HT-29 (cell line): ENCODE measurements at places on chromosomes 2 and 18.

DNA sequence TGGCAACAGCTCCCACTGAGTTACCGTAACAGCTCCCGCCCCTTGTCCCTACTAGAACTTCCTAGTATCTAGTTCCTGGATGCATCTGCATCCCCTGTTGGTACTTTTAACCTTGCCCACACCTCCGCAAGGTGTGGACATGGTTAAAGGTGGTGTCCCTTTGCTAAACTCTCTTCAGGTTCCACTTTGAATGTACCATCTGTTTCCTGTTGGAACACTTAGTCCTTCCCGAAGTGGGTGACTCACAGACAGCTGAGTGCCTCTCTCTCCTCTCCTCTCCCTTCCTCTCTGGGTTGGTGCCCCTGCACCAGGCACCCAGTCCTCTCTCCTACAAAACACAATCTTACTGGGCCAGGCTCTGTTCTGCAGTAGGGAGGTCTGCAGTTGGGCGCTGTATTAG, 19.6 kb upstream of the REL start:
- no peak for DNase-seq

- no peak for DNase-seq
Measured at GRCh38 chr2:204827701-204828590, 282.7 kb downstream of the PARD3B start.

- DNase-seq: no peak
Measured at GRCh38 chr2:38056216-38056615, 19.7 kb downstream of the CYP1B1 start.

- peak; percentile 61 for DNase-seq
Measured at GRCh38 chr18:832085-832681, 20.1 kb upstream of the YES1 start.

DNA sequence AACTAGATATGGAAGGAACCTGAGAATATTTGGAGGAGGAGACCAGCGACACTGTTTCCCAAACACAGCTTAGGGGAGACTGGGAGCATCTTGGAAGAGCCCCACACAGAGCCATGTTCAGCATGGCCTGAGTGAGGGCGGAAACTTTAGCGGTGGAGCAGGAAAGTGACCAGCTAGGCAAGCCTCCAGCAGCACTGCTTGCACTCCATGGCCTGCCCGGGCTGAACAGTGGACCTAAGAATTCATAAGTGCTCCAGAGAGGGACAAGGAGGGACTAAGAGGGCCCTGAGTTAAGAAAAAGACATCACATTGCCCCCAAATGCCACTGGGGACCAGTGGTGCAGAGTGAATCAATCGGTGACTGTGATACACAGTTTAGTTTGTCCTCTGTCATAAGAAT, 566.4 kb downstream of the TNS1 start:
- no peak for DNase-seq

DNA sequence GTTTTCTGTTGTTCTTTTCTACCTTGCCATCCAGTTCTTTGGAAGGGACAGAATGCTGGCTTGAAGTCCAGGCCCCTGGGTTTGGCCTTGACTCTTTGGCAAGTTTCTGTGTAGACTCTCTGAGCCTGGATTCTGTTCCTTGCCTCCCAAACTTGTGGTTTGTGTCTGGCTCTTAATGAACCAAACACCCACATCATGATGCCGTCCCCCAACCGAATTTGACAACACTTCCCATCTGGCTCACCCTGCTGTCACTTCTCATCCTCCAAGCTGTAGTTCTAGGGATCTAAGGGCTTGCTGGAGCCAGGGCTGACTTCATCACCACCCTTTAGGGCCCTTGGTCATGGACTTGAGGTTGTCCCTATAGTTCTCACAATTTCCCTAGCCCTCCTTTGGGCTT, 68.9 kb upstream of the CELF4 start:
- DNase-seq: no peak

DNA sequence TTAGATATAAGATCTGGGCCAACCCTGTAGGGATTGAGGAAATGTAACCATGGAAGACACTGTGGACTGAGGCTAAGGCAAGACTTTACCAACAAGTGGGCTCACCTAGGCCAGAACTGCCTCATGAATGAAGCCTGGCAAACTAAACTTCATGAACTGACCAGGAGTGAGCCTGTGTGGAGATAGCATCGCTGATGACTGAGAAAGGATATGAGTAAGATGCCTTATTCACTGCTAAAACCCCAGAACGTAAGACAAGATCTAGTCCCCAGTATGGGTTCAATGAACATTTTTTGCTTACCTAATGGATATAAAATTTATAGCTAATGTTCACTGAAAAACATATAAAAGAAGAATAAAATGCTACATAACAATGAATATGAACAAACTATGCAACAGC, 399.8 kb downstream of the SATB2 start:
- no peak for DNase-seq

DNA sequence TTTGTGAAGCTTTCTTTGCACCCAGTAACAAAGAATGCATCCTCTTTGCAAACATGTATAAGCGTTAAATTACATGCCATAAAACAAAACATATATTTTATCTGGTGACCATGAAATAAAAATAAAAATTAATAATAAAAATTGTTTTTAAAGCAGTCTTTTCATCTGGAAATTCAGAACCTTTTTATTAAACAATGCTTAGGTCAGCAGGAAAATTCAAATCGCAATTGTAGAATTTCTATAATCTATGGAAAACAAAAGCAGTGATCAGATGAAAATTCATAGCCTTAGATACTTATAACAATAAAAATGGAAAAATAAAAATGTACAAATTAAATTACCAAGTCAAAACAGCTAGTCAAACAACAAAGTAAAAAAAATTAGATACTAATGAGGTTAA, 435.9 kb upstream of the CHAC2 start:
- no peak for DNase-seq

- no peak for DNase-seq
Measured at GRCh38 chr2:239216614-239217273, 184.1 kb downstream of the HDAC4 start.

DNA sequence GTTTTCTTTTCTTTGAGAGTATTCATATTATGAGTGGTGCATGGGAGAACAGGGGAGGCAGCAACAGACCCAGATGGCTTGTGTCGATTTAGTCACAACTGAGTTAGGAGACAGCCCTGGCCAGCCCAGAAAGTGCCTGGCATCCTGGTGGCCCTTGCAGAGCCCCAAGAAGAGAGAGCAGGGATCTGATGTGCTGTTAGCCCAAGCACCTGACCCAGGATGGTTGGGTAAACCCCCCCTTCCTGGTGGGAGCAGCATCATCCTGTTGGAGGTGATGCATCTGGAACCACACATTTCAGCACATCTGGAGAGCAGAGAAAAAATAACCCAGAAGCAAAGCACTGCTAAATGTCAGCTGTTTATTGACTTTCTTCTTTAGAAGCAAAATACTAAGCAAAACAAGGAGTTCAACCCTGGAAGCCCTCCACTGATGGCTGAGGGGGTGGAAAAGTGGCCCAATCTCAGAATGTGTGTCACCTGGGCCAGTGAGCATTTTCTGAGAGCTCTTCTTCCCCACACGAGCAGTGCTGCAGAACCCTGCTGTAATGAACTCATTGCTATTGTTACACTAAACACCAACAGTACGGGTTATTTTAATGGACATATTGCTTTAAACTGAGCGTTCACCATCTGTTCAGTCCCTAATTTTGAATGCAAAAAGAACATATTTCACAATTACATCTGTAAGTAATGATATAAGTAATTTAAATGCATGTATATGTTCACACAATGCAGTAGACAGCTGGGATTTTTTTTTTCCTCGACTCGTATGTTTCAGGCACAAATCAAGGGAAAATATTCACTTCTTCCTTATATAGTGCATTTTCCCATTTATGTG, 100.6 kb upstream of the SMIM21 start:
- no peak for DNase-seq

DNA sequence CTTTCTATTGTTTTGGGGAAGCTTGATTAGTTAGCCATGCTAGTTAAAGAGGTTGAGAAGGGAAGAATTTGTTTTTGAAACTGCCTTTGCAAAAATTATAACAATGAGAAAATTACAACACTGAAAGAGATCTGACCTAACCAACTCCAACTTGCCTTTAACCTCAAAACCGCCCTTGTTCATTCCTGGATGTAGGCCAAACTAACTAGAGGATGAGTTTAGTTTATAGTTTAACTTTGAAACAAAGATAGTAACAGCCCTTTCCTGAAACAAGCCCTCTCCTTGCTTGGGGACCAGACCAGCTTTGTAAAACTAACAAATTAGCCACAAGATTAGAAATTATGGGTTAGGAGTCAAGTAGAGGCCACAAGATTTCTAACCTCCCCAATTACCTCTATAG, 713.9 kb downstream of the CPS1 start:
- DNase-seq: no peak

DNA sequence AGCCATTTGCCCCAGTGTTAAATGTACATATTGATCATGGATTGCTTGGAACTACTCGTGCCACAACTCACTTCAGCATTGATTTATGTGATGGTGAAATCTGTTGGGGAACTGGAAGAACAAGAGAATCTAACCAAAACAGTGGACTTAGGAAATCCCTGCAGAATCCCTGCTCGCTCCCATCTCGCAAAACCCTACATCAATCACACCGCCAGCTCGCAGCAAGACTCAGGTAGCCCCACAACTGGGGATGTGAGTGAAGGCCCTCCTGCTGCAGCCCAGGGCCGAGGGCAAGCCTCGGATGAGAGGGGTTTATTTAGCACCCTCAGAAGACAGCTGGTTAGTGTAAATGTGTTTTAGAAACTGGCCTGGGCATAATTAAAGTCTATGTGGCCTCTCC, 171.6 kb downstream of the ANAPC1 start:
- DNase-seq: no peak

- no peak for DNase-seq
Measured at GRCh38 chr2:168211664-168212163, 35.7 kb downstream of the STK39 start.

GRCh38 chr2:98516571-98516970, 71.9 kb downstream of the INPP4A start:
- no peak for DNase-seq

- DNase-seq: no peak
Measured at GRCh38 chr2:224173210-224173609, 134.1 kb upstream of the SERPINE2 start.

DNA sequence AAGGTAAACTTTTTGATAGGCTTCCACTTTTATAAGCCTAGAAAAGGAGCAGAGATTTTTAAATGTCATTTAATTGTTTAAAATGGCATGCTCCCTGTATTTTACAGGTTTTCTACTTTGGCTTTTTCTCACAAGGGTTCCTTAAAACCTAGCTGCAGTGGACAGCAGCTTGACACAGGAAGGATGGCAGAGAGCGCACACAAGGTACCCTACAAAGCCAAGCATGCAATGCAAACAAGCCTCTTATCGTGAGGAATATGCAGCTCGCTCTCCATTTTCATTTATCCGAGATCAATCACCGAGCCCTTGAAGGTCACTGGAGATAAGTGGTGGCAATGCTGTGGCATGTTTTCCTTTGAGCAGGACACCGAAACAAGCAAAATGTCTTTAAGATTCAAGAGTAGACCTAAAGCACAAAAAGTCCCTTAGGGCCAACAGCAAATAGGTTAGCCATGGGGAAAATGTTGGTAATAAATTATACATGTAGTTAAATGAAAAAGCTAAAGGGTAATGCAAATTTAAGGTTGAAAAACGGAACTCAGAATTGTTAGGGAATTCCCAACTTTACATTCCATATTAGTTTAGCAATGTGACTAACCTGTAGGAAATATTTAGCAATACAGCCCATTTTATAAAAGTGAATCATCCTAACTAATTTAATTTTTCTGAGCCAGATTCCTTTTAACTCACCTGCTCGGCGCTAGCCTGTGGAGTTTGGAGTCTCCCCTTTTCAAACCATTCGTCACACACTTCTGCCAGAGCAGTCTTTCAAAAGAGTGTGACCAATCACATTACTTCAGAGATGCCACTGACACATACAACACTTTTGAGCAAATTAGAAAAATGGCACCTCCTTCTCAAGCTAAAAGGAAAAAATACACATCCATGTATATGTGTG, 337.9 kb upstream of the PKDCC start:
- DNase-seq: no peak

- DNase-seq: no peak
Measured at GRCh38 chr2:147501968-147502367, 342.9 kb upstream of the ACVR2A start.

GRCh38 chr2:152420936-152421335, 86.0 kb downstream of the FMNL2 start:
- no peak for DNase-seq

- DNase-seq: no peak
Measured at GRCh38 chr18:48563027-48563426, 24.2 kb downstream of the CTIF start.

- no peak for DNase-seq
Measured at GRCh38 chr2:216279459-216279858, 92.8 kb downstream of the MARCHF4 start.

DNA sequence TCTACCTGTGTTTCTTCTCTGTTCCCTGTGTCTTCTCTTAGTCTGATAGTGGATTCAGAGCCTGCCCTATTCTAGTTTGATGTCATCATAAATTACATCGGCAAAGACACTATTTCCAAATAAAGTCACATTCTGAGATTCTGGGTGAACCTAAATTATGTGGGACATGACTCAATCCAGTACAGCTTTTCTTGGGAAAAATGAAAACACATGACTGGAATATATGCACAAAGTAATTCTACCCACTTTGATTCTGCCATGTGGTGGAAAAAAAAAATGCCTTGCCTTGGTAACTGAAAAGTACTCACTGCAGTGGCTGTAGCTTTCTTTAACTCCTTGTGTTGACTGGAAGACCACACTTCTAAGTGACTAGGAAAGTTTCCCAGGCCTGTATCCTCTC, 73.7 kb downstream of the LRATD1 start:
- DNase-seq: no peak

DNA sequence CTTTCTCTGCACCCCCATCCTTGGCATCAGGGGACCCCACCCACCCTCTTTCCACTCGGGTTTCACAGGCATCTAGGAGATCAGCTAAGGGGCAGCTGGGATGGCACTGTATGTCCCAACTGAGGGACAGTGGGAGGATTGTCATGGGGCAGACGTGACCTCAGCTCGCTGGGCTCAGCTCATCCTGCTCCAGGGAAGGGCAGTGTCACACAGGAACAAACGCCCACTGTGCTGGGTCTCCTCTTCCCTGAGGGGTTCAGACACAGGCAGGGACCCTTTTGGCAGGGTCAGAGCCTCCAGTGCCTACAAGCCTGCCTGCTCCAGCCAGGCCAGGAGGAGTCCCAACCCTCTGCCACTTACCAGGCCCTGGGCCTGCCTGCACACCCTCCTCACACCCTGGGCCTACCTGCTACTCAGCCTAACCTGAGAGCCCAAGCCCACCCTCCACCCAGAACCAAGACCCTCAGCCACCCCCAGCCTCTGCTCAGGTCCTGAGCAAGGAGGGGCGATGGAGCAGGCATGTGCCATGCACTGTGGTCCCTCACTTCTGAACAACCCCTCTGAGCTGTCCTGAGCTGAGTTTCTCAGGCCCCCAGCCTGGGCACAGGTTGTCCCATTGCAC, 68.2 kb downstream of the HS1BP3 start:
- no peak for DNase-seq

DNA sequence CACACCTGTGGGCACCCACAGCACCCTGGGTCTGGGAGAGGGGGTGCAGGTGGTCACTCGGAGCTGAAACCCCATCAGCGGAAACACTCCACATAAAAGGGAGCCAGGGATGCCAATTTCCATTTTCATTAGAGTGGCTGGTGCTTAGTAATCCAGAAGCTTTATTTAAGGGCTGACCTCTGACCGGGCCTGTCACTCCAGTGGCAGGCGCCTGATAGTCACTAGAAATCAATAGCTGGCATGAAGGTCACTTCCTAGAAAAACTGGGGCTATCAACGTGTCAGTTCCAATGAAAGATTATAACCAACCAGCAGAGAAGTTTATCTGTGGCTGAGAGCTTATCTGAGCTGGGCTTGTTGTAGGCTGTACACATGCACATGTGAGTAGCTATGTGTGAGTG, 333.7 kb upstream of the SKOR2 start:
- DNase-seq: no peak
